HCT116 (cell line): ENCODE measurements at places on chromosomes 7 and 10. TPM values are rescaled to one million over a fixed set of nuclear protein-coding genes. Genes with fewer than 3 reads are reported as not detected.
A peak's percentile ranks its signal among the peaks of the same experiment; 100 is the strongest.

- H3K27me3 ChIP-seq, result no peaks in the 10 kb centered on the region
- H3K36me3 ChIP-seq, result no peaks in the 10 kb centered on the region; the same call in 1 of the 2 replicates
- no peaks in the 10 kb centered on the region for H3K4me1 ChIP-seq
- H3K27ac ChIP-seq, result peak overlapping the region; percentile 70; the same call in 1 of the 2 replicates
These were observed 376 bp downstream of the GNA12 start for GRCh38 chr7:2843711-2844152.

DNA sequence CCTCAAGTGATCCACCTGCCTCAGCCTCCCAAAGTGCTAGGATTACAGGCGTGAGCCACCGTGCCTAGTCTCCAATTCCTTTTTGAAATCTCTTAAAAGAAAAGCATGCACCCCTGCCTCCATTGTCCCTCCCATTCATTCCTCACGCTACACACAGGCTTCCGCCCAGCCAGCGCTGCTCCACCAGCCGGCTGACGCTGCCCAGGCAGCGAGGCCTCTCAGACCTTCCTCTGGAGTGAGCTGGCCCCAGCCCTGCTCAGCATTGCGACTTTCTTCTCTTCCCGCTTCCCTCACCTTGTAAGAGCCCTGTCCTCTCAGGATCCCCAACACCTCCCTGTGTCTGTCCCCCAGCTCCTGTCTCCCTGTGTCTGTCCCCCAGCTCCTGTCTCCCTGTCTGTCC, 23.6 kb downstream of the RGS10 start:
- H3K4me3 ChIP-seq, result no peak overlapping the region
- no peak for DNase-seq
- H3K27ac ChIP-seq, result no peak overlapping the region
- H3K4me1 ChIP-seq, result peaks cover 22% of the 10 kb centered on the region

DNA sequence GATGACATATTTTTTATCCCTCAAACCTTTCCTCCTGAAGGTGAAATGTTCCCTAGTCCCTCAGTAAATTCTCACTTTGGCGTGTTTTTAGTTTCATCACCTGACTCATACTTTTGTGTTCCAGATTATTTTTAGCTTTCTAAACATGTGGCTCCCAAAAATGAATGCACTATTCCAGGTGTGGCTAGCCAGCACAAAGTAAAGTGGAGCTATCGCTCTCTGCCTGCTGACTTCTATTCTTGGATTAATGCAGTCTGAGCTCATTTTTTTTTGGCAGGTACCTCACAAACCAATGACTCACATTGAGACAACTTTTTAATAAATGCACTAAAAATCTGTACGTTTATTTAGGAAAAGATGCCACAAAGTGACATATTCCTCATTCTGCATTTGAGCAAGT, 58.8 kb upstream of the LANCL2 start:
- H3K27ac ChIP-seq, result no peak overlapping the region
- no peak for DNase-seq
- H3K36me3 ChIP-seq, result no peaks in the 10 kb centered on the region

The OGDHL gene
- total RNA-seq, result 16.3 TPM

The SH2D4B gene
- total RNA-seq, result 0.22 TPM

DNA sequence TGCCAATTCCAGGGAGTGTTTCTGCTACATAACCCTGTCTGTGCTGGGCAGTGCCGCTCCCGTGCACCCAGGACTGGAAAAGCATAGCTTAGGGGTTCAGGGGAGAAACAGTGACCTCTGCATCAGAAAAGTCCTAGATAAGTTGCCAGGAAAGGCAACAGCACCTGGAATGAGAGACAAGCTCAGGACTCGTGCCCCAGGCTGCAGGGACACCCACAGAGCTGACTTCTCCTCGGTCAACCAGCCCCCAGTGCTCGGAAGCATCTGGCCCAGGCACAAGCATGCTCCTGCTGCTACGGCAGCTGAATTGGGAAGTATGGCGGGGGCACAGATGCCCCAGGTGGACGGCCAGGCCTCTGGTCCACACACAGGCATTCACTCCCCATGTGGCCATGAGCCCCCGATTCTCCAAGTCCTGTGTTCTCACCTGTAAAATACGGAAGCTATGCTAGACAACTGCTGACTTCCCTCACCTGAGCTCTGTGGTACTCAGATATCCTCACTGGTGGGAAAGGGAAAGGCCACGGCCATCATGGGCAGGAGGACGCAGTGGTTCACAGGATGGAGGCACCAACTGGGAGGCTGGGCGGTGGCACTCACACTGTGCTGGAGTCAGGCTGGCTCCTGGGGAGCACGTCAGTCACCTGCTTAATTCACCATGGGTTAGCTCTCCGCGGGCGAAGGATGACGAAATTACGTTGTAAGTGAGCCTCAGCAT, 220.5 kb downstream of the PTPRN2 start:
- H3K27me3 ChIP-seq, result peaks cover 2% of the 10 kb centered on the region; the same call in 1 of the 2 replicates
- H3K4me1 ChIP-seq, result no peaks in the 10 kb centered on the region
- no peak overlapping the region for H3K4me3 ChIP-seq
- no peak for DNase-seq
- no peak overlapping the region for H3K27ac ChIP-seq
- H3K36me3 ChIP-seq, result no peaks in the 10 kb centered on the region

DNA sequence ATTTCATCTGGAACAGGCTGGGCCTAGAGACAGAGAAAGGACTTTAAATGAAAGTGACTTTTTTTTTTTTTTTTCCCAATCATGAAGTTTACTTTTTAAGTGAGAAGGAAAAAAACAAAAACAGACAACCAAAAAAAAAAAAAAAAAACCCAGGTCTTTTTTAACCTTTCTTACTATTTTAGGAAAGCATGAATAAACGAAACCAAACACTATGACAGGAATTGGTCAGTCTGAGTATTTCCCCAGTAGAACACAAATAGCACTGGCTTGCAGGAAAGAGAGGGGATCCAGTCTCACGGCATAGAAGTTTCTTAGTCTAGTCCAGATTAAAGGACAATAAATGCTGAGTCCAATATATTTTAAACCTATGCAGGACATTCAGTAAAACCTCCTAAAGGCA, 180.5 kb upstream of the CCDC6 start:
- peaks cover 4% of the 10 kb centered on the region; the same call in 1 of the 2 replicates for H3K4me1 ChIP-seq
- DNase-seq, result no peak
- H3K27me3 ChIP-seq, result no peaks in the 10 kb centered on the region
- H3K36me3 ChIP-seq, result no peaks in the 10 kb centered on the region

GRCh38 chr10:28788252-28788651, 110.9 kb downstream of the BAMBI start:
- H3K27me3 ChIP-seq, result peaks cover 13% of the 10 kb centered on the region; the same call in 1 of the 2 replicates
- no peaks in the 10 kb centered on the region for H3K4me1 ChIP-seq
- DNase-seq, result no peak
- no peak overlapping the region for H3K4me3 ChIP-seq

- H3K4me3 ChIP-seq, result no peak overlapping the region
- peaks cover 25% of the 10 kb centered on the region; the same call in 1 of the 2 replicates for H3K27me3 ChIP-seq
- no peak for DNase-seq
These were observed 400.9 kb downstream of the KCNMA1 start for GRCh38 chr10:77236700-77237099.

DNA sequence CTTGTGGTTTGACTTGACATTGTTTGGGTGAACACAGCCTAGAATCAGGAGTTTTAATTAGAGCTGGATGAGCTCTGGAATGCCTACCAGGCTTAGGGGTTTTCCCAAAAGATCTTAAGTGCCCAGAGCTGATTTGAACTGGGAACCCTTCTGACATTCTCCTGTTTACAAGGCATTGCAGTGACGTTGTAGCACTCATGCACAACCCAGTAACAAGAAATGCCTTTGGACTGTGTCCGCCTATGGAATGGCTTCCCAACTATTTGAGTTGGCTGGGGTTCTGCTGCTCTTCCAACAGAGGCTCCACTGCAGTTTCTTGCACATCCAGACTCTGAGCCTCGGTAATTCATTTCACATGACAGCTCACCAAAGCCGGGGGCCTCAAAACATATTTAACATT, 76.7 kb upstream of the MKX start:
- DNase-seq, result no peak
- H3K36me3 ChIP-seq, result no peaks in the 10 kb centered on the region
- H3K27ac ChIP-seq, result no peak overlapping the region
- H3K4me1 ChIP-seq, result peaks cover 15% of the 10 kb centered on the region

The RHOBTB1 gene
- total RNA-seq, result 1.6 TPM

The SFMBT2 gene
- total RNA-seq, result 0.02 TPM

The NODAL gene
- 0.30 TPM for total RNA-seq

The ARHGEF5 gene
- total RNA-seq, result 44.2 TPM

GRCh38 chr7:42082144-42082543, 154.9 kb downstream of the GLI3 start:
- DNase-seq, result no peak
- H3K4me3 ChIP-seq, result no peak overlapping the region
- H3K4me1 ChIP-seq, result no peaks in the 10 kb centered on the region
- H3K36me3 ChIP-seq, result no peaks in the 10 kb centered on the region
- H3K27ac ChIP-seq, result no peak overlapping the region
- no peaks in the 10 kb centered on the region for H3K27me3 ChIP-seq

GRCh38 chr7:32336726-32337125, 153.5 kb downstream of the LSM5 start:
- H3K4me3 ChIP-seq, result no peak overlapping the region
- no peak overlapping the region for H3K27ac ChIP-seq
- DNase-seq, result no peak
- H3K27me3 ChIP-seq, result no peaks in the 10 kb centered on the region
- no peaks in the 10 kb centered on the region for H3K4me1 ChIP-seq
- no peaks in the 10 kb centered on the region for H3K36me3 ChIP-seq

The DDC gene
- not detected for total RNA-seq

The ODAD2 gene
- total RNA-seq, result 20.4 TPM

DNA sequence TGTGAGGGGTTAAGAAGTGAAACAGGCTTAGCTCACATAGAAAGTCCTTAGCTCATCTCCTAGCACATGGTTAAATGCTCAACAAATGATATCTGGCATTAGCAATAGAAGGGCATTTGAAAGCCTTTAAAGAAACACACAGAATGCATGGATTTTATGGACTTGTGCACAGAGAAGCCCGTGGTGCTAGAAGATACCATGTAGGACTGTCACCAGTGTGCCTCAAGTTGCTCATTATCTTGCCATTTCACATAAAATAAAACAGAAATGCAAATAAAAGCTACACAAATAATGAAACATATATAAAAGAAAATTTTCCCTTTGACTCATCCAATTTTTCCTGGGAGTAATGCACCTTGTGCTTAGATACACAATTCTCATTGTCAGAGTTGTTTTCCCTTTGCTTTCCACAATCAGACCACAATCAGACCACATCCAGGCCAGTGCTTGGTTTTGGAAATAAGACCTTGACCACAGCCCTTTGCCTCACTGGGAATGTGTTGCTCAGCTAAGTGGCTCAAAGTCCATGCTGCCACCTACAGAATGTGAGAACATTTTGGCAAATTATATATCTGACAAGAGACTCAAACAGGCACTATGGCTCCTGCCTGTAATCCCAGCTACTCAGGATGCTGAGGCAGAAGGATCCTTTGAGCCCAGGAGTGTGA, 9.5 kb upstream of the WDR11 start:
- H3K4me3 ChIP-seq, result no peak overlapping the region
- H3K27ac ChIP-seq, result no peak overlapping the region
- H3K36me3 ChIP-seq, result no peaks in the 10 kb centered on the region
- no peaks in the 10 kb centered on the region for H3K27me3 ChIP-seq
- H3K4me1 ChIP-seq, result no peaks in the 10 kb centered on the region

- peaks cover 35% of the 10 kb centered on the region for H3K4me1 ChIP-seq
- no peaks in the 10 kb centered on the region for H3K27me3 ChIP-seq
- no peaks in the 10 kb centered on the region for H3K36me3 ChIP-seq
- H3K4me3 ChIP-seq, result no peak overlapping the region
- H3K27ac ChIP-seq, result no peak overlapping the region
- no peak for DNase-seq
These were observed 16.0 kb downstream of the SEMA3C start for GRCh38 chr7:80902716-80903308.
